Stimulated activated CD8-positive, alpha-beta memory T cell treated with anti-CD3 and anti-CD28 coated beads, Interleukin-4, amount 100 ng/mL, for 4 hours (primary cell): ENCODE measurements at places on chromosomes 7 and 10.

GRCh38 chr10:114412907-114413797, 8.8 kb upstream of the AFAP1L2 start:
- no peak for DNase-seq

GRCh38 chr10:111082102-111082975, 5.5 kb downstream of the ADRA2A start:
- DNase-seq, result no peak

DNA sequence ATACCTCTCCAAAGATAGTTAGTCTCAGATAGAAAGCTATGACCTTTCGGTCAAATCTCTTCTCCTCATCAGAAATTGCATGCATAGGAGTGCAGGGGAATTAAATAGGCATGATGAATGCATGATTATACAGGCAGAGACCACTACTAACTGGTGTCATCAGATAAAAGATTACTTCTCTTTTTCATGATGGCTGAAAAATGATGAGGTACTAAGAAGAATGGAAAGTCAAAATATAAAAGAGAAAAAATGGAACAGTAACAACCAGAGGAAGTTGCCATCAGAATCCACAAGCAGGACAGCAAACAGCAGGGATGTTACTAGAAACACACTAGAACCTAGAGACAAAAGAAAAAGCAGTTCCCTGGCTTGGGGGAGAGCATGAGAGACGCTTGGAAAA, 31.6 kb downstream of the CTTNBP2 start:
- no peak for DNase-seq

DNA sequence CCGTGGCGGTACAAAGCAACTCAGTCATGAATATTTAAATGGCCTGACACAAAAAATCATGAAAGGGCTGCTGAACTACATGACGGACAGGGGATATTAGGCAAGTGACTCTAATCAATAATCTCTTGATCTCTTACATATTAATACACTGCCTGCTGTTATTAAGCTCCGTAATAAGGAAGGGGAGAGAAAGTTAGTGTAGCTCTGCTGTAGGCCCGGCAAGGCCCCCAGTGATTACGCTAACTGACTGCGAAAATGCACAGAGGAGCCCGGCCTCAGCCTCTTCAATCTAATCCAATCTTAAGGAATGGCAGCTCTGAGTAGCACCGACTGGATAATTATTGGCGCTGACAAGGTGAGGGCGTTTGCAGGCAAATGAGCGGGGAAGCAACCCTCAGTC, 583.5 kb upstream of the MKI67 start:
- no peak for DNase-seq

DNA sequence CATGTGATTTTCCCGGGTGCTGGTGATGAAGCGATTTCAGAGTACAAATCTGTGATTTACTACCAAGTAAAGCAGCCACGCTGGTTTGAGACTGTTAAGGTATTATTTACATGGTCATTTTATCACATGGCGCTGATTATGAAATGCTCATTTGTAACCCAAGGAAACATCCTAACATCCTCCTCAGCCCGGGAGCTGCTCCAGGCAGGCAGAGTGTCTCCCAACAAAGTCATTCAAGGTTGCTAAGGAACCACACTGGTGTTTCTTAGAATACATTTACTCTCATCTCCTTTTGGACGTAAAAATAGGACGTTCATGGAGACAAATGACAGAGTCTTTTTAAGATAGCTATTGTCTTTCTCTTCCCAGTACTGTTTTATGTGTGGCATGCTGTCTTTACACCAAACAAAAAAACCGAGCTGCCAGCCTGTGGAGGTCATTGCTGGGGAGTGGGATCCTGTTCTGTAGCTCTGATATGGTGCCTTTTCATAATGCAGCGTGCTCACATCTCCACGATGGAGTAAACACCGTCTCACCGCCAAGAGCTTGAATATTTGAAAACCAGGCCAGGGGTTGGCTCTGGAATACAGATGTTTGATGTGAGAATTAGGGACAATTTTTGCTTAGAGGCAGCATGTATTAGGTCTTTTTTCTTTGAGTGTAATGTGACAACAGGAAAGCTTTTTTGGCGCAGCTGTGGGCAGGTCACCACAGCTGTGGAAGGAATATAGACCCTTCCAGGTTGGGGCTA, 119.6 kb downstream of the DOCK1 start:
- no peak for DNase-seq

DNA sequence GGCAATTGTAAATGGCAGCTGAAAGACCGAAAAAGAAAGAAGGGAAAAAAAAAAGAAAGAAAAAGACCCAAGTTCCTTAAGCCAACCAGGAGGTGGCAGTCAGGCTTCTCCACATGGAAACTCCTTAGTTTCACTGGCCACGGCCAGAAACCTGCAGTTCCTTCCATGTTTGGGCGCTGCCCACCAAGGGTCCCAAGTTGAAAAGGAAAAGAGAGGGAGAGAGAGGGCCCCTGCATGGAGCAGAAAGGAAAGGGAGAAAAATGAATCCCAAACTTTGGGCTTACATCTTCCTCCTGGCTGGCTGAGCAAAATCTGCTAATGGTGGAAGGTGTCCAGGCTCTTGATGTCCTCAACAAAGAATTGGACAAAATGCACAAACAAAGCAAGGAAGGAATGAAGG, 31.8 kb upstream of the ABCA13 start:
- DNase-seq, result no peak

DNA sequence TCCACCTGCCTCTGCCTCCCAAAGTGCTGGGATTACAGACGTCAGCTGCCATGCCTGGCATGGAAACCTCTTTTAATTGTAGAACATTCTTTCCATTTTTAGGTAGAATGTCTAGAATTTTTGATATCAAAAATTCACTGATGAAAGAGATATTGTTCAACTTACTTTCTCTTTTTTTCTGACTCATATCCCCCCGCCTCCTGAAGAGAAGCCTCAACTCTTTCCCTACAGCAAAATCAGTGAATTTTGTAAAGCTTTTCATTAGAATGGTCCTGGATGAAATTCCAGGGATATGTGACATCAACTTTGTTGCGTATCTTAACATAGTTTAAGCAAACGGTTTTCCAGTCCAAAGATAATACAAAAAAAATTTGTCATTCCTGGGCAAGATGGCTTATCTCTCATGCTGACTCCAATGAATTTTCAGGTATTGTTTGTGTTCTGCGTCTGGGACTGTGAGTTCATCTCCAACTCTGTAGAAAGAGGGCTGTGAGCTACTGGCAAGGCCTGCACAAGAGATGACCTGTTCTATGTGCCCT, 256.8 kb downstream of the BMPER start:
- no peak for DNase-seq

GRCh38 chr7:73976761-73977618, 51.0 kb upstream of the ELN start:
- DNase-seq, result no peak

DNA sequence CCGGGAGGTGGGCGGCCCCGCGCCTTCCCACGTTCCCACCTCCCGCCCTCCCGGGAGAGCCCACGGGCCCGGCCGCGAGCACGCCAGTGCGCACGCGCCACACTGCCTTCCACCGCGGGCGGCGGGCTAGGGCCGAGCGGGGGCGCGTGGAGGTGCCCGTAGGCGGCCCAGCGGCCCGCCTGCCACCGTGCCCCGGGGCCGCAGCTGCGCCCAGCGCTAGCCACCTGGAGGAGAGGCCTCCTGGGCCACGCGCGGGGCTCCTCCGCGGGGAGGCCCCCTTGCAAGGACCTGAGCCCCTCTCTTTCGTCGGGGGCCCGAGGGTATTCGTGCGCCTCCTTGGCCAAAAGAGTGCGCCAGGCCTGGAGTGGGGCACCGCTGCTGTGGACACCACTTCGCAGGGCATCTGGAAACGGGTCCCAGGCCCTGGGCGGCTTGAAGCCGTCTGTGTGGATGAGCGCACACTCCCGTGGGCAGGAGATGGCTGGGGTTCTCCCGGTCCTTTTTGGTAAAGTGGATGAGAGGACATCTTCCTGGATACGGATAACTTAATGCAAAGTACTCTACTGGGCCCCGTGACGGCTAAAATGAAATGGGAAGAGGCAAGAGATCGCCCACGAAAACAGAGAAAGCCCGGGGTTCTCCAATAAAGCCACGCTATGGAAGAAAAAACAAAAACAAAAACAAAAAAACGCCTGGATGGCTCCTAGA, 9.0 kb upstream of the EBF3 start:
- DNase-seq, result no peak
